Bone marrow (tissue), 2 donors: ENCODE measurements at places on chromosomes 1 and 21.

DNA sequence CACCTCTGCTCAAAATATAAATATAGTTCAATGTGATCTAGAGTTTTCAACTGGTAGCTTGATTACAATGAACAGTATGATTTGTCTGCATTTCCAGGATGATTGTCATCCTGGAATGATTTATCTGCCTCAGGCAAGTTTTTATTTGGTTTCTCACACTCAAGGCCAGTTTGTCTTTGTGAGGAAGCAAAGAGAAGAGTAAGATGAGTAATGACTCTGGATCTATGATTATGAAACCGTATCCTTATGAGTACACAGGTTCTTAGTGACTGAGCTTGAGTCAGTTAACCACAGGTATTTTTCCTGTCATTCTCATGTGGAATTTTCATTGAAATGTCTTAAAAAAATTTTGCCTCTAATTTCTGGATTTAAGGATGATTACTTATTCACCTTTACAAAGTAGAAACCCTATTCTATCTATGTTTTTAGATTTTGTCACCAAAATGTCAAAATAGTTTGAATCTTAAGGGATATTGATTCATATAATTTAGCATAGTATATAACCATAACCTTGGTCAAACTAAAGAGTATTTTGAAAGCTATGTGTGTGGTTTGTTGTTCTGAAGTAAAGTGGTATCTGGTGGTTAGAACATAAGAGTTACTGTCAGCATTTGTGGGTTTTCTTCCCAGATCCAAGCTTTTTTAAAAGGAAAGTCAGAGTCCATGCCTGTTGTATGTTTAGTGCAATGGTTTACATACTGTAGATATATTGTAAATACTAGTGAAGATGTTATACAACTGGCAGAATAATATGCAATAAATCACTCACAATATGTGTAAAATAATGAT lies 145.0 kb downstream of the RASAL2 start:
- no peak for DNase-seq

DNA sequence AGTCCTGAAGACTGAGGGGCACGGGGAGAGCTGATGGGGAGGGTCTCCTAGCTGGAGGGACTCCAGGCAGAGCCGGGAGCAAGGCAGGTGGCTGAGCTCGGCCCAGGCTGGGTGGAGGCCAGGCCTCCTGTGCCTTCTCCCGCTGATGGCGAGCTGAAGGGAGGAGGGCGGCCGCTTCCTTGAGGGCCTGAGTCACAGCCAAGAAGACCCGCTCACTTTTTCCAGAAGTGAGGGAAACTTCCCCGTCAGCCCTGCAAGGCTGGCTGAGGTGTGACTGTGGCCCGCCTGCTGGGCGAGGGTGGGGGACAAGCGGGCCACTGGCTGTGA lies 1.7 kb upstream of the VWA1 start:
- peak; percentile 33 for DNase-seq

DNA sequence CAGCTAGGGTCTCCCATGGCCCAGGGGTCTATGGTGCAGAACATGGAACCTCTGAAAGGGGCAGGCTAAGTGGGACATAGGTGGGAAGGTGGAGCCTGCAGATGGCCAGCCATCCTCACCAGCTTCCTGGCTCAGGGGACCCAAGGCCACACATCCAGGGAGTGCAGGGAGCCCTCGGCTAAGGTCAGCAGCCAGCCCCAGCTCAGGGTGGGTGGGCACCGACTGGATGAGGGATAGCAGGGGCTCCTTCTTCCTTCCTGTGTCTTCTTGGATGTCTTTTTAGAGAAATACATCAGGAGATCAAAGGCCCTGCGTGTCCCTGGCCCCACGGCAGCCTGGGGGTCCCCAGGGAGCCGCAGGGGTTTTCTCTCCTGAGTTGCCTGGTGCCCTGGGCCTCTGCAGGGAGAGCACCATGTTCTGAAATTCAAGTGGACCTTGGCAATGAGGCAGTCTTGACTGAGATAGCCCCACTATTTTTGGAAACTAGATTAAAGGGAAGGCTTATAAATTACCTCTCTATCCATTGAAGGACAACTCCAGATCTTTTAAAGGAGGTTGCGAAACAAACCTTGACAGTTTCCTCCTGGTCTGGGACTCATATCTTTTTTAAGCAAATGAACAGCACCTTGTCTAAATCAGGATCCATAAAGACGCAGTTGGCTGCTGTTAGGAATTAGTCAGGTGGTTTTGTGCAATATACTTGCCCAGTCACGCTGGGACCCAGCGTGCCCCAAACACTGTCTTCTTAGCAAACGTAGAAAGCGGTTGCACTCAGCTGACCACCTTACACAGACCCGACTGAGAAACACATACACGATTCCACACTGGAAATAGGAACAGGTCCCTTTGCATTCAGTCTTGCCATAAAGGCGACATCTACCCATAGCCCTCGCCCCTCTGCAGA lies 242.3 kb downstream of the TOMM20 start:
- no peak for DNase-seq

- no peak for DNase-seq
Observed at GRCh38 chr21:45401054-45401518, 3.9 kb upstream of the COL18A1 start.

- DNase-seq: no peak
Observed at GRCh38 chr1:57675776-57676175, 251.9 kb upstream of the DAB1 start.

DNA sequence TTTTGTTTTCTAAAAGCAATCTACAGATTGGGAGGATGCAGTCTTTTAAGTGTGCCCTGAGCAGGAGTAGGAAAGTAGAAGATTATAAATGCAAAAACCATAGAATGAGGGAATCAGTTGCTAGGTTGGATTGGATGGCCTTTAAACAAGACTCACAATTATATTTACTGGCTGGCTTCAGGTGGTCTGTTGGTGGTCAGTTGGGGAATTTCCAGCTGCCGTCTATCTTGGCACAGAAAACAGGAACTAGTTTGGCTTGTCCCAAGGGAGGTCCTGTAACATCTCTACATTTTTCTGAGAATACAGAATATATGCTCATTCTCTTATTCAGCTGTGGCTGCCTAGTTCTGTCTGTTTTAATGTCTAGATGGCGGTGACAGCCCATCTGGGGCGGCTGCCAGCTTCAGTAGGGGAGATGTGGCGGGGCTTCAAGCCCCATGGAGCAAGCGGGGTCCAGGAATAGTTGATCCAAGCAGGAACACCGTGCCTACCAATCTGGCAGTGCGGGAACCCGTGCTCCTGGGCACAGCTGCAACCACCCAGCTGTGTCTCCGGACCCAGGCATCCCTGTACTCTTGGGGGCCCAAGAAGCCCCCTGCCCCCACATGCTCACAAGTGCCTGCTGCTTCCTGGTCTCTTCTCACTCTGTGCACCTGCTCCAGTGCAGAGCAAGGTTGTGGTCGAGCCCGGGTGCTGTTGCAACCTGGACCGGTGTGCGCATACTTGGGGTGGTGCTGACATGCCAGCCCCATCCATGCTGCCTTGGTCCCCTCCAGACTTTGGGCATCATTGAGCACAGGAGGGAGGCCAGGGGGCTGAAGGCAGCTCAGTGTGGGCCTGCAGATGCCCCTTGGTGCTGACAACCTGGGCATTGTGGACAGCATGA lies 1182.6 kb downstream of the AMY1C start:
- no peak for DNase-seq

DNA sequence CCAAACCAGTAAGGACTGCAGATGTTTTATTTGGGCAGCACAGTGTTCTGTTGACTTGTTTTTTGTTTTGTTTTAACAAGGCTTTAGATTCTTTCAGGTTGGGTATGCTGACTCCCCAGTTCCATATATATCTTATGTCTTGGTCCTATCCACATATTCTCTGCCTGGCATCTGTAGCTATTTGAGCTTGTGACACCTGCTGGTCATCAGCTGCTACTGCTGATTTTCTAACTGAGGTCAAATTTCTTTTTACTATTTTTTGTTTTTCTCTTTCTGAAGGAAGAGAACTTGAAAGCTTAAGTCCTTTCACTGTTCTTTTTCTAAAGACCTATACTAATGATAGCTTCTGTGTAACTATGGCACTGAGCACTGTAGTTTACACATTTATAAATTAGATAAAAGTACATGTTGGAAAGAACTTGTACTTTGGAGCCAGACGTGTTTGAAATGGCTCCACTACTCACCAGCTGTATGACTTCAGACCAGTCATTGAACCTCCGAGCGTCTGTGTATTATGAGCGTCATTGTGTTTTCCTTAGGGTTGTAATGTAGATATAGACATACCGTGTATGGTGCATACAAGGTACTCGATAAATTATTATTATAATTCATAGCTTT lies 109.4 kb downstream of the NRDC start:
- peak; percentile 32 for DNase-seq

GRCh38 chr1:96355521-96355920 lies 366.1 kb upstream of the PTBP2 start:
- DNase-seq: no peak

DNA sequence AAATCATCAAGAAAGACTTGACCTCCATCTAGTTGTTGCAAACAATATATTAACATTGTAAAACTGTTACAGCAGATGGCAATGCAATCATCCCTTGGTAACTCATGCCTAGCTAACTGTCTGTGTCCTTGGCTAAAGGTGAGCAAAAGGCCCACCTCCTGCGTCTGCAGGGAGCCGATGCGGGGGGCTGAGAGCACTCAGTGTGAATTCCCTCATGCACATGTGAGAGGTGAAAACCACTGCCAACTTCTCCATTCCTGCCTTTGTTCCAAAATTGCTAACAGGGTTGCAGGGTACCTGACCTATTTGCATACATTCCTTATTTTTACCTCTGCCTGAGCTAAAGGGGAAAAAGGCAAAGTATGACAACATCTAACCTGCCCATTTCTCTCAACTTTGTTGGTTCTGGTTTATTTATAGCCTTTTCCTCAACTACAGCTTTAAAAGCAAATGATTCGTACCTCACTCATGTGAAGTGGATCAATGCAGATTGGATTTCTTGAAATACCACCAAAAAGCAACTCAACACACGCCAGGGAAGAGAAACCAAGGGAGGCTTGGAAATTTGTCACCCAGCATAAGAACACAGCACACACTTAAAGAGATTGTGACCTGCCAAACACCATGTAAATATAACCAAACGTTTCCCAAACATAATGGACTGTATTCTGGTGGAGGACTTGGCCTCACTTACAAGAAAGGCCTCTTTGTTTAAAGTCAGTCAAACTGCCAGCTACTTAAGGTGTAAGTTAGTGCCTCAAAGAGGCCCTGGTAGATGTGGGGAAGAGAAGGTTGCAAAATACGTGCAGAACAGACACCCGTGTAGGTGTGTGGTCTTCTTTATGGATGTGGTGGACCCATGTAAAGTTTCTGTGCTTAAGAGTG lies 651.0 kb downstream of the SMYD3 start:
- DNase-seq: no peak

GRCh38 chr1:43035821-43036741 lies 77.4 kb upstream of the SLC2A1 start:
- no peak for DNase-seq

DNA sequence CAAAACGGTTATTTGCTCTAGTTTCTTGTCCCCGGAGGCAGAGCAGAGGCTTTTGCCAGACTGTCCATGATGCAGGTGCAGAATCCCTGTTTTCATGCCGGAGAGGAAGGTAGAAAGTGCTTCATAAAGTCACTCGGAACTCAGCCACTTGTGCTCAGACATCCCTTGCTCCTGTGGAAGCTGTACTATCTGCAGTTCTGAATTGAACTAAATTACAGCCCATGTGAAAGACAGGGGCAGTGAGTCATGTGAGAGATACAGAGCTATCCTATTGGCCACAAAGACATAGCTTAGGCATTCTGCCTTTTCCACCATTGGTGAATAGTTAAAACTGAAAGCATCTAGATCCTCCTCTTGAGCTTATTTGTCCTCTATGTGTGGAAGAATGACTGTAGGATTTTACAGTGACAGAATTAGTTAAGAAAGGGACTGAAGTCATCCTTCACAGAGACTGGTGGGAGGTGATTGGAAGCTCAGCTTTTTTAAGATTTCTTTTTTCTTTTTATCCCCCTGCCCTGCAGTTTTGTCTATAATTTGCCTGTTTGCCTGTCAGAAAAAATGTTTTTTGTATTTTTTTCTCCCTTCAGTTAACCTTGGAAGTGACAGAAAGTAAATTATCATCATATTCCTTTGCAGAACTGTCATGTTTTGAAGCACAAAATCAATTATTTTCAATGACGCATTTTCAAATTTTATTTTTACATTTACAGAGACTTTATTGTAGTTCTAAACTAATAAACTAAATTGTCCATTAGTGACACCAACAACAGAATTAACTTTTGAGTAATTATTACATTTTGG lies 298.6 kb downstream of the PTPRC start:
- peak; percentile 8 for DNase-seq

DNA sequence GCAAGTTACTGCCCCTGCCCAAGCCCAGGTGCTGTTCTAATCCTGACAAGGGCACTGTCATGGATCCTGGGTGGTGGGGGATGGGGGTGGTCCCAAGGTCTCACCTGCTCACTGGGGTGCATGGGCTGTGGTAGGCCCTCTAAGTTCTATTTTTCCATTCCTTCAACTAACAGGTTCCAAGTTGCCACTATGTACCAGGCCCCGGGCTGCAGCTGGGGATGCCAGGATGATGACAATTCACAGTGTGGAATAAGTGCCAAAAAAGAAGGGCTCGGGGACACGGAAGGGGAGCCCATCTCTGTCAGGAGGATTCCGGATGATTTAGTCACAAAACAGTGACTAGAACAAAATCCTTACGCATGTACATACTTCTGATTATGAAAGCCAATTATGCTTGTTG lies 76.0 kb downstream of the STUM start:
- DNase-seq: no peak

DNA sequence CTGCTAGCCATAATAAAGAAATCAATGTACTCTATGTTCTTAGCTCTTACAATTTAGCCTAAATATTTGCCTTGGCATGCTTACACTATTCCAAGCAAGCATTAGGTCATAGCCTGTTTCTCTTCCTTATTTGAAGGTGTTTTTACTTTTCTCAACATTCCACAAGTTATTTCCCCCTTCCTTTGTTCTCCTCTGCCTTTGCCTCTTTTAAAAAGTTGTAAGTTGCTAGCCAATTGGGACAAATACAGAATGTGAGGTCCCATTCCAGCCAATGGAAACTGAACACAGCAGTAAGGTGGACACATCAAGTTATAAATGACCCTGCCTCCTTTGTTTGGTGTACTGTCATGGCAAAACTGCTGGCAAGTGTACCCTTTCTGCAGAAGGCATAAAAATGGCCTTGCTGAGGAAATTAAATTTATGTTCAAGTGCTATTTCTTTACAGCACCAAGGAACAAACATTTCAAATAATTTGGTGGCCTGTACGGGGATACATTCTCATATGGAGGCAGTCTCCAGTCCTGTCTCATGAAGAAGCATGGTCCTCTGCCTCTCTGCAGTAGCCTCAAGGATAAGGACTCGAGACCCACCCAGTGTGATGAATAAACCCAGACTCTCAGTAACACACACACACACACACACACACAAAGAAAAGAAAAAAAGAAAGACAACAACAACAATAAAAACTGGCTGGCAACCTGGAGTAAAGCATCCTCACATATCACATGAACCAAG lies 28.8 kb upstream of the FMO1 start:
- DNase-seq: no peak

GRCh38 chr1:168520052-168520751 lies 23.6 kb downstream of the XCL2 start:
- DNase-seq: no peak

- no peak for DNase-seq
Observed at GRCh38 chr21:37253991-37254390, 13.1 kb downstream of the VPS26C start.

GRCh38 chr21:44919111-44919912 lies 1.4 kb downstream of the ITGB2 start:
- DNase-seq: no peak
